ENCODE measurements at places on chromosomes 4 and X.

GRCh38 chrX:105725228-105725627 lies 97.1 kb upstream of the NRK start:
- no peak for DNase-seq

- no peak for DNase-seq
Observed at GRCh38 chr4:105558277-105558676, 5.9 kb downstream of the ARHGEF38 start.

- DNase-seq: peak; percentile 57
Observed at GRCh38 chr4:124631760-124632159, 80.8 kb downstream of the ANKRD50 start.

DNA sequence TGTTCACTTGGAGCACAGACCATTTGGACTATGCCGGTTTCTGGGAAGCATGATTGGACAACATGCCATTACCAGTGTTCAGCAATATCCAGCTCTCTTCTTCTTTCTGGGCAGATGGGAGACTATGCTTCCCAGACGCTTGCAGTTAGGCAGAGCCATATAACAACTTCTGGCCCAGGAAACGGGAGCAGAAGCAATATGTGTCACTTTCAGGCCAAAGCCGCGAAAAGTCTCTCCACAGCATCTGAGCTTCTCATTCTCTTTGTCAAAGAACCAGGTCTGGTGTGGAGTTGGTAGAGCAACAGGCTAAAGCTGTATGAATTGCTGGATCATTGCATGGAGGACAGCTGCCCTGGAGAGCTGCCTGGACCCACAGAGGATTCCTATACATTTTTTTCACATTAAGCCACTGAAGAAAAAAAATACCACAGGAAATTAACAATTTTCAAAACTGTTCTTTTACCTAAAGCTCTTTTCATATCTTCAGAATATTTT lies 131.4 kb upstream of the FRG1 start:
- no peak for DNase-seq

DNA sequence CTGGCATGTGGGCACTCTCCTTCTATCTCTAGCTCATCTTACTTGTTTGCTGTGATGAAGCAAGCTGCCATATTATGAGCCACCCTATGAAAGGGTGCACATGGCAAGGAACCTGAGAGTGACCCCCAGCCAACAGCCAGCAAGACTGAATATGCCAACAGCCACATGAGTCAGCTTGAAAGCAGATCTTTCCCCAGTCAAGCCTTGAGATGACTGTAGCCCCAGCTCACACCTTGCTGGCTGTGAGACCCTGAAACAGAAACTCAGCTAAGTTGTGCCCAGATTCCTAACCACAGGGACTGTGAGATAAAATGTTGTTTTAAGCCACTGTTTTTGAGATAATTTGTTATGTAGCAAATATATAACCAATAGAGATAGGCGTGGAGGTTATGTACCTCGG lies 36.2 kb downstream of the KDM5C start:
- no peak for DNase-seq
